ENCODE measurements at places on chromosomes 3 and 15. TPM values are rescaled to one million over a fixed set of nuclear protein-coding genes. Genes with fewer than 3 reads are reported as not detected.

DNA sequence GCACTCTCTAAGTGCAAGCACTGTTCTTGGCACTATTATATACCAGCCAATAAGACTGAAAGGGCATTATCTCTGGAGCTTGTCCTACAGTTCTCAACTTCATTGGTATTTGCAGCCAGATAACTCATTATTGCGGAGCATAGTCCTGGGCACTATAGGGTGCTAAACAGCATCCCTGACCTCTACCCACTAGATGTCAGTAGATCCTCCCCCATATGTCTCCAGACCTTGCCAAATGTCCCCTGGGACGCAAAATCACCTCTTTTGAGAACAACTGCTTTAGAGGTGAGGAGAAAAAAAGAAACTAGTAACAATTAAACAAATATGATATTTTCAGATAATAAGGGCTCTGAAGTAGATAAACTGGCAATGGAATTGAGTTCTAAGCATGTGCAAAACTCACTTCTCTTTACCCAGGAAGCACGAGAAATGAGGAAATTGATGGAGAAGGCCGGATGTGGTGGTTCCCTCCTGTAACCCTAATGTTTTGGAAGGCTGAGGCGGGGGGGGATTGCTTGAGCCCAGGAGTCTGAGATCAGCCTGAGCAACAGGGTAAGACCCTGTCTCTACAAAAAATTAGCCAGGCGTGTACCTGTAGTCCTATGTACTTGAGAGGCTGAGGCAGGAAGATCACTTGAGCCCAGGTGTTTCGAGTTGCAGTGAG lies 61.4 kb downstream of the FRMD4B start:
- no peak for DNase-seq

SST gene
- polyA plus RNA-seq: 3.3 TPM

GRCh38 chr15:78301326-78301725 lies 1.9 kb upstream of the SKIC8 start:
- DNase-seq: no peak

DNA sequence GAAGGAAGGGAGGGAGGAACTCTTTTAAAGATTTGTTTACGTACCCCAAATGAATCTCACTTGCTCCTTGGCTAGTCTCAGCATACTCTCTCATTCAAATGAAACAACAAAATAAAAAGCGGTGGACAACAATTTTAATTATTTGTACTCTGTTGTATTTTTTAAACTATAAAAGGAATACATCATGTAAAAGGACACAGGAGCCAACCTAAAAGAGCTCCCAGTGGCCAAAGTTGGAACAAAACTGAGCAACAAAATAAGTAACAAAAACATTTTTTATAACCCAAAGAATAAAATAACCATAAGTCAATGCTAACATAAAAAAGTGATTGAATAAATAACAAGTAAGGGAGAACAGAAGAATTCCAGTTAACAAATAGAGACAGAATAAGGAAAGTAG lies 24.4 kb upstream of the SSUH2 start:
- no peak for DNase-seq
